ENCODE measurements at places on chromosomes 6 and 20. TPM values are rescaled to one million over a fixed set of nuclear protein-coding genes. Genes with fewer than 3 reads are reported as not detected.

Gene FAXC
- 19.4 TPM for total RNA-seq

Gene BANF2
- total RNA-seq: not detected

Gene ADGRF4
- 3.2 TPM for total RNA-seq

Gene ACSS1
- total RNA-seq: 11.1 TPM

Gene SMLR1
- total RNA-seq: not detected

Gene PGC
- not detected for total RNA-seq

Gene C6orf52
- not detected for total RNA-seq

Gene SIM1
- total RNA-seq: 0.21 TPM

Gene ATP6V1G2
- 3.3 TPM for total RNA-seq

Gene TPD52L1
- total RNA-seq: 23.6 TPM

Gene TMC2
- total RNA-seq: 0.16 TPM

Gene TTI1
- 35.7 TPM for total RNA-seq

Gene ECT2L
- 0.21 TPM for total RNA-seq

Gene LY6G6C
- total RNA-seq: not detected

Gene BTBD3
- total RNA-seq: 189 TPM

Gene TAGAP
- 2.5 TPM for total RNA-seq

Gene DLL1
- total RNA-seq: 5.9 TPM

Gene ZNF391
- total RNA-seq: 6.9 TPM

Gene MOG
- not detected for total RNA-seq

Gene LGSN
- total RNA-seq: not detected

Gene DPPA5
- not detected for total RNA-seq

Gene PCSK2
- 1.5 TPM for total RNA-seq

Gene EFCAB8
- 0.95 TPM for total RNA-seq

Gene COL19A1
- total RNA-seq: 29.4 TPM

Gene CRNKL1
- 47.9 TPM for total RNA-seq

Gene ANKRD6
- 29.2 TPM for total RNA-seq

Gene LAMP5
- 3.5 TPM for total RNA-seq

Gene SRSF3
- 152 TPM for total RNA-seq

Gene PPP1R3G
- 4.7 TPM for total RNA-seq

Measured in urinary bladder (tissue), 4 donors.